PC-9 (cell line): ENCODE measurements at places on chromosomes 11 and 22. TPM values are rescaled to one million over a fixed set of nuclear protein-coding genes. Genes with fewer than 3 reads are reported as not detected.

The A4GALT gene
- 17.1 and 19.3 TPM in 2 replicates for total RNA-seq

The POU2AF2 gene
- not detected in 2 replicates for total RNA-seq

The IGSF9B gene
- total RNA-seq = not detected in 2 replicates

The FOLR2 gene
- not detected in 2 replicates for total RNA-seq

The KDM4D gene
- 0.85 and 1.1 TPM in 2 replicates for total RNA-seq

The CDHR5 gene
- not detected in 2 replicates for total RNA-seq

The MLC1 gene
- not detected in 2 replicates for total RNA-seq

DNA sequence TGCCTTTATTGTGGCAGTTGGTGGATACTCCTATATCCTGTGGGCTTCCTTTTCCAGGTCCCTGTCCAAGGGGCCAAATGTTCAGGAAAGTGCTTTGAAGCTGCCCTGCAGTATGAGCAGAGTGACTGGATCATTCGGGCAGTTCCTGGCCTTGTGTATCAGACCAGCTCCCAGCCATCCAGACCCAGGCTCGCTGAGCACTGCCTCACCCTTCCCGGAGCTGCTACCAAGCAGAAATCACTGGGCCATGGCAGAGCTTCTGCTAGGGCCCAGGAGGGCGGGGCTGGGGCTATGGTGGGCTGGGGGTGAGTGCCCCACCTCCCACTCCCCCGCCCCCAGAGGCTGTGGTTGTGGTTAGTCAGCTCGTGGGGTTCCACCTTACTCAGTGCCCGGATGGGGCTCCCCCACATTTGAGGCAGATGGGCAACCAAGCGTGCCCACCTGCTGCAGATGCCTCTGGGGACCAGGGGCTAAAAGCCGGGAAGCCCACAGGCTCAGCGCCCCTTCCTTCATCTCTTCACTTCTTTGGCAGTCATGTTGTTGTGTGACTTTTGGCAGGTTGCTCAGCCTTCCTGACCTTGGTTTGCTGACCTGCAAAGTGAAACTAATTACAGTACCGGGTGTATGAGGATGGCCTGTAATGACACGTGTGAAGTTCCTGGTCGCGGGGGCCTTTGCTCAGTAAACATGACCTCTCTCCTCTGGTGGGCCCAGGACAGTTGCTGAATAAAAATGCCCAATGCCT is 2.1 kb upstream of the LRRC32 start:
- no peak for DNase-seq

DNA sequence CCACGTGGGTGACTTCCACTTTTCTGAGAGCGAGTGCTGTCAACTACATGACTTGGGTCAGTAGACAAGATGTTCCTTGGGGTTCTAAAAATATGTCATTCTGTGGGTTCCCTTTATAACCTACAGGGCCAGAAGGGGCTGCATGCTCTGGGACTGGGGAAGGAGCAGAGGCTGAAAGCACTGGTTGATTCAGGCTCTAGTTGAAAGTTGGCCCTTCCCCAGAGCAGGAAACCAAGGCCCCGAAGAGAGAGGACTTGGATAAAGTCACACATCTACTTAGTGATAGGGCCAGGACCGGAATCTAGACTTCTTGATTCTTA is 9.9 kb downstream of the ADAMTS15 start:
- no peak for DNase-seq

- DNase-seq = no peak
Observed at GRCh38 chr22:28051787-28052356, 132.8 kb upstream of the PITPNB start.

- no peak for DNase-seq
Observed at GRCh38 chr11:20032577-20033260, 127.6 kb downstream of the DBX1 start.

- no peak for DNase-seq
Observed at GRCh38 chr11:12961615-12962014, 47.5 kb upstream of the RASSF10 start.

- DNase-seq = no peak
Observed at GRCh38 chr22:43449205-43449830, 37.5 kb downstream of the MPPED1 start.

DNA sequence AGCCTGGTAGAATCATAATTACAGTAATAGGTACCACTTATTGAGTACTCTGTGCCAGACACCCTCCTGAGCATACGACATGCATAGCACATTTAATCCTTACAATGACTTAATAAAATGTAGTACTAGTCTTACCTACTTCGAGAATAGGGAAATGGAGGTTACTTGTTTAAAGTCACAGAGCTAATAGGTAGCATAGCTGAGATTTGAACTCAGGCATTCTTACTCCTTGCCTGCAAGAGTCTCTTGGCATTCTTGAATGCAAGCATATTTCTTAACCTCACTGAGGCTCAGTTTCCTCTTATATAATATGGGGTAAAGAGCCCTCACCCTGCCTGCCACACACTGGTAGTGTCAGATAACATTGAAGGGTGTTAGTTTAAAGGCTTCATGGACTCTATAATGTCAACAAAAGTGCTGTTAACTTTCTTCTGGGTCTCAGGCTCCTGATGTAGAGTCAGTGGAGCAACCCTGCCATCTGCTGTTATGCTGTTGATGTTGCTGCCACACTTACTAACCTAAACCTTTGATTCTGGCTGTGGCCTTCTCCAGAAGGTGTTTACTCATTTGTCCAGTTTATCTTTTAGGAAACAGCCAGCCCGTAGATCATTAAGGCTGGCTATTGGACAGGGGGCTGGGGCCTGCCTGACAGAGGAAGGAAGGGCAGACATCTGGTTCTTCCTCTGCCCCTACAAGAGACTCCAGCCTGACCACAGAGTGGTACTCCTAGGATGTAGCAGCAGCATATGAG is 18.9 kb downstream of the LIMK2 start:
- DNase-seq = peak; percentile 68

- DNase-seq = no peak
Observed at GRCh38 chr11:82998697-82999096, 73.0 kb downstream of the RAB30 start.

DNA sequence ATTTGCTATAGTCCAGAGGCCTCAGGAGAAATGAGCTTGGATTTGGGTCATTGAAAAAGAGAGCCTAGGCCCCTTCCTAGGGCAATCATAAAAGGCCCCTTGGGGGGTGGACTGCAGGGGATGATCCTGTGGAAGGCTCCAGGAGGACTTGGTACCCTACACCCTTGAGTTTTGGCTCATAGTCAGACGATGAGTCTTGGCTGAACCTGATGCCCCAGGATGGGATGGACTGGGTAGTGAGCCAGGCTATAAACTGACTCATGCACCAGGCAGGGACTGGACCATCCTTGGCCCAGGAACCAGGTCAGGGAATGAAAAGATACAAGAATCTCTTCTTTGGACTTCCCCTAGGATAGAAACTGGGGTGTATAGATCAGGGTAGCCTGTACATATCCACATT is 54.2 kb downstream of the NAV2 start:
- DNase-seq = no peak

DNA sequence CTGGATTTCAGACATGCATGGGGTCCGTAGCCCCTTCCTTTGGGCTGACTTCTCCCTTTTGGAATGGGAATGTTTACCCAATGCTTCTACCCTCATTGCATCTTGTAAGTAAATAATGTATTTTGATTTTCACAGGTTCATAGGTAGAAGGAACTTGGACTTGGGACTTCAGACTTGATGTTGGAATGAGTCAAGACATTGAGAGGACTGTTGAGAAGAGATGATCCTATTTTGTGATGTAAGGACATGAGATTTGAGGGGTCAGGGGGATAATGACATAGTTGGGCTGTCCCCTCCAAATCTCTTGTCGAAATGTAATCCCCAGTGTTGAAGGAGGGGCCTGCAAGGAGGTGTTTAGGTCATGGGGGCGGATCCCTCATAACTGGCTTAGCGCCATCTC is 933 bp upstream of the KRTAP5-10 start:
- DNase-seq = no peak
